Stimulated activated CD8-positive, alpha-beta memory T cell treated with anti-CD3 and anti-CD28 coated beads, Interleukin-7, amount 100 ng/mL, for 1 hour (primary cell): ENCODE measurements at places on chromosomes 16 and 17.

GRCh38 chr17:80358861-80359260 is 56.1 kb upstream of the ENDOV start:
- no peak for DNase-seq

- no peak for DNase-seq
These were observed 90.5 kb upstream of the ZNF469 start for GRCh38 chr16:88292007-88292970.

DNA sequence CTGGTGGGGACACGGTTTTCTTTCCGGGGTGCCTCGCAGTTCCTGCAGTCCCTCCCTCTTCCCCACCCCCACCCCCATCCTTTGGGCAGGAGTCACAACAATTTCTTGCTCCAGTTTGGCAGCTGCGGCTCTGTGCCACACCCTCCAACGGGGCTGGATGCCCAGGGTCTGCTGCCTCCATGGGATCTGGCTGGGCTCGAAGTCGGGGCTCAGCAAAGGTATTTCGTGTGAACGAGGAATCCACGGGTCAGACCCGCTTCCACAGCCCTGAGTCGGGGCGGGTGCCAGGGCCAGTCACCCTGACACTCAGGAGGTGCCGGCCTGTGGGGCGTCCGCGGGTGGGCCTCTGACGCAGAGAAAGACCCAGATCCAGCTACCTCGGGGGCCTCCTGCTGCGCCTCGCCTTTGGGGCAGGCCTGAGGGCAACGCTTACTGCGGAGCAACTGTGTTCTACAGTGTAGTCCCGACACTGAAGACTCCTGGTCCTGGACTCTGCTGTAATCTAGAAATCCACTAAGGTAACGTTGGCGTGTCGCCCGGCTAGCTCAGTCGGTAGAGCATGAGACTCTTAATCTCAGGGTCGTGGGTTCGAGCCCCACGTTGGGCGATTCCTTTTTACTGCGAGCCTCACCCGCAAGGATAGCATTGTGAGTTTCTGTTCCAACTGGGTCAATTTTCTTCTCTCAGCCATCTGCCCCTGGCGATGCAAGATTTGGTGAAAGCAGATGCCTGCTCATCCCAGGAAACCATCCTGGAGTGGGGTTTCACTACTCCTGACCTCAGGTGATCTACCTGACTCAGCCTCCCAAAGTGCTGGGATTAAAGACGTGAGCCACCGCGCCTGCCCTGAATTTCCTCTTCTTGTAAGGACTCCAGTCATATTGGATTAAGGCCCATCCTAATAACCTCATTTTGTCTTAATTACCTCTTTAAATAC is 12.6 kb upstream of the OR1F1 start:
- no peak for DNase-seq

DNA sequence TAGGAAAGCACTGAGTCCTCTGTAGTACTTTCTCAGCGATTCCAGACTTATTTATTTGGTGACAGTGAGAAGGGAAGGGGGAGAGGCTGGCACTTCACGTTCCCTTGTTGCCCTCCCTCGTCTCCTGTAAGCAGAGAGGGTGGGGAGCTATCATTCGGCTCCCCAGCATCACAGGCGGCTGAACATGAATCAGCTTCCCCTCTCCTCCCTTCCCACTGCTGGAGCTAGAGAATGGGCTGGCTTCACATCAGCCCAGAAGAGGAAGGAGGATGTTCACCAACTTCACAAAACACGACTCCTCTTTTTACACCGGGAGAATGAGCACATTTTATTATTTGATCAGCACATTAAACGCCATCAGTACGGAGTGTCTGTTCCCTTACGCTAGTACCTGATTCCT is 6.7 kb upstream of the CMIP start:
- no peak for DNase-seq

- no peak for DNase-seq
These were observed 703.2 kb downstream of the MAF start for GRCh38 chr16:78897299-78897698.

DNA sequence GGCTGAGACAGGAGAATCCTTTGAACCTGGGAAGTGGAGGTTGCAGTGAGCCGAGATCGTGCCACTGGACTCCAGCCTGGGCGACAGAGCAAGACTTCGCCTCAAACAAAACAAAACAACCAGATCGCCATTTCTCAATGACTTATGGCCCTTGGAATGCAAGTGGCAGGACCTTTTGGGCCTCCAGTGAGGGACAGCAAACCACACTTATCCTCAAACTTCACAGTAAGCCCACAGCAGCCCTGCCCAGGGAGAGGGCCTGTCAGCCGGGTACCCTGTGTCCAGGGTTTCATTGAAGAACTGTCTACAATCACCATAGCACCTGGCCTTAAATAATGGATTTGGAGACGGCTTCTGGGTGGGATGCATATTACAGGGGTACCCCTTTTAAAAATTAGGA is 11.7 kb downstream of the TRAF4 start:
- no peak for DNase-seq

GRCh38 chr16:47657977-47658376 is 196.8 kb downstream of the PHKB start:
- no peak for DNase-seq

- DNase-seq, result peak; percentile 7
These were observed 1.8 kb upstream of the RBFOX3 start for GRCh38 chr17:79612468-79613194.
